ENCODE measurements at places on chromosomes 5 and 9. TPM values are rescaled to one million over a fixed set of nuclear protein-coding genes. Genes with fewer than 3 reads are reported as not detected.

DNA sequence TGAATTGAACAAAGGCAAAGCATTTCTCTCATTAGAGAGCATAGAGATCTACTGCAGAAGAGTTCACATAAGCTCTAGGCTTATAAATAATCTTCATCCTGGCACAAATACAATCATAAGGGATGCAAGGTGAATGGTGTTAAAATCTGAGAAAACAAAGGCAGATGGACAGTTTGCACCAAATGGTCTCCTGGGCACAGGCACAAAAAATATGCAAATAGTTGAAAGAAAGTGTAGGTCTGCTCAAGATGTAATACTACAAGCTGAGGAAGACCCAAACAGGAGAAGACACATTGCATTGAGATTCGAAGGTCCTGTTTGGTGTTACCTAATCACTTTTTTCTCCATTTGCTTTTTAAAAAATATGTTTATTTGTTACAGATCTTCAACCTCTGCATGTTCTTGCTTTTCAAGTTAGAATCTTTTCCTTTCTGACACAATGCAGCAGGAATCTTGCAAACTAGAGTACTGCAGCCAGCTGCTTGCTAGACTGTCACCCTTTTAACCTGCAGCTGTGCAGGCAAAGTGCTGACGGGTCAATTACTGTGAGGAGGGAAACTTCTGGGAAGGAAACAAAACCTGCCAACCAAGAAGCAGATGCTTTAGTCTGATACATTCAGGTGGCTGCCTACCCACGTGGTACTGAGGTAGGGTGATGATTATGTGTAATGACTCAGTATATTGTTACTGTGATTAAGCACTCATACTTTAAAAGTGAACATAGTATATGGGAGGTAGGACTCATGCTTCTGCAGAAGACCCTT lies 1048.6 kb upstream of the SEMA6A start:
- DNase-seq = no peak

The ARL10 gene
- 15.6 TPM for total RNA-seq

The SLC12A2 gene
- total RNA-seq = 11.9 TPM

DNA sequence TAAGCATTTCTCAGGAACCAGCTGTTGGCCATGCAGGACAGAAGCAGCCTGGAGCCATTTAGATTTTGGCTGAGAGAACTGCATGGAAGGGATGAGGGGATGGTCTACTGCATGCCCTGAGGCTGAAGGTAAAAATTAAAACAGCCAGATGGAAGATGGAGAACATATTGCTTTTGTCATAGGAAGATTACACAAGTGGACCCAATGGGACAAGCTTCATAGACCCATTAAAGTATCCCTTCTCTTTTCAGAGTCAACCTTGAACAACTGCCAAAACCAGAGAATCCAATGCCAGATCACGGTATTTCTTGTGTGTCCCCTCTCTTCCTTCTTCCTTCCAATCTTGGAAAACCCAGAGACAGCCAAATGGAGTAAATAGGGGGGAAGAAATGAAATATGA lies 253.4 kb downstream of the NR2F1-AS1 start:
- DNase-seq = no peak

DNA sequence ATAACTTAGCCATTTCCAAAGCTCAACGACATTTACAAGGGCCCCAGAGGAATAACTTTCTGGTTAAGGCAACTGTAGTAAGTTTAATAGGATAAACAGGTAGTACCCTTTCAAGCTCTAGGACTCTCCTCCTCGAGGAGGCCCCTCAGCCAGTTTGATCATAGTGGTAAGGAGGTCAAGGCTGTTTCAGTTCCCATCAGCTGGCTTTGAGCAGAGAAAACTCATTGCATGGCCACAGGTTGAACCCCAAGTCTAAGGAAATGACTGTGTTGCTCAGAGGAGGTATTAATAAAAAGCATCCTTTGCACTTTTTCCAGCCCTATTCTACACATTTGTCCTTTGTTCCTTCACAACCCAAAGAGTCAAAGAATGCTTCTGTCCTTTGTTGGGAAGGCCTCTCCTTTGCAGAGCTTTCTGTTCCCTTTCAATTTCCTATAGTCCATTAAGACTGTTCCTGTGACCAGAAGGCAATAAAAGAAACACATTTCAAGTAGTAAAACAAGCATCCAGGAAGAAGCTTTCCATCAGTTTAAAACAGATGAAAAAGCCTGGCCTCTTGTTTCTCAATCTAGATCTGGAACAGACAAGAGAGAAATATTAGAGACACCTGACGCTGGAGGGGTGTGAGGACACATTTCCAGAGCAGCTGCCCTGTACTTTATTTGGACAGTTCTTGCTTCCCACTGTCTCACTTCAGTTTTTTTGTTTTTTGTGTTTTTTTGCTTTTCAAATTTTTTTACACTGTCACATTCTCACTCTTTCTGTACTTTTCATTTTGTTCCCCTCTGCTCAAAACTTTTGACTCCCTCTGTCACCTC lies 54.1 kb downstream of the PRRC1 start:
- DNase-seq = no peak

- DNase-seq = no peak
Measured at GRCh38 chr9:1804128-1804865, 210.8 kb upstream of the SMARCA2 start.

The HTR1A gene
- not detected for total RNA-seq

GRCh38 chr9:133089271-133089671 lies 27.5 kb downstream of the CEL start:
- DNase-seq = no peak
